Posterior cingulate gyrus (tissue), 11 donors: ENCODE measurements at places on chromosomes 3 and 15.
A peak's percentile ranks its signal among the peaks of the same experiment; 100 is the strongest.

GRCh38 chr3:172478116-172478515 is 29.9 kb upstream of the GHSR start:
- no peak for DNase-seq

- no peak for DNase-seq
Observed at GRCh38 chr15:81450721-81451120, 76.7 kb upstream of the TMC3 start.

DNA sequence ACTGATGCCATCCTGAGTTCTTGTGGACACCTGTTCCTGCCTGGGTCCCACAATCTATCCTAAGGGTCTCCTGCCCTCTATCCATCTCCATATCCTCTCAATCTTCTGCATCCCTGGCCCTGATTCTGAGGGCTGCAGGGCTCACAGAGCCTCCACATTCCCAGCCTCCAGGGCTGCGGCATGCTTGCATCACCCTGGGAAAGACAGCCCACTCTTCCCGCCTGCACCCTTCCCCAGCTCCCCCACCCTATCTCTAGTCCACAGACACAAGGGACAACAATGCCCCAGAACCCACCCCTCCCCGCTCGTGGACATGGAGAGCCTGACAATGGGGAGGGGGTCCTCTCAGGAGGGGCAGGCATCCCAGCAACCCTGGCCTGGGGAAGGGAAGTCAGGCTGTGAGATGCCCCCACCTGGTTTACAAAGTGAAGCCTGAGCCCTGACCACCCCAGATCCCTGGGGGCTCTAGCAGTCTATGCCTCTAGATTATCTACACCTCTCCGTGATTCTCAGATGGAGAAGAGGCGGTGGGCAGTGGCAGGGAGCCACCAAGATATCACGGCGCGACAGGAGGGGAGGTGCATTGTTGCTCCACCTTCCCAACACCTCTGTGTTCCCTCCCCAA is 10.3 kb downstream of the SEMA3G start:
- DNase-seq, result peak; percentile 43

DNA sequence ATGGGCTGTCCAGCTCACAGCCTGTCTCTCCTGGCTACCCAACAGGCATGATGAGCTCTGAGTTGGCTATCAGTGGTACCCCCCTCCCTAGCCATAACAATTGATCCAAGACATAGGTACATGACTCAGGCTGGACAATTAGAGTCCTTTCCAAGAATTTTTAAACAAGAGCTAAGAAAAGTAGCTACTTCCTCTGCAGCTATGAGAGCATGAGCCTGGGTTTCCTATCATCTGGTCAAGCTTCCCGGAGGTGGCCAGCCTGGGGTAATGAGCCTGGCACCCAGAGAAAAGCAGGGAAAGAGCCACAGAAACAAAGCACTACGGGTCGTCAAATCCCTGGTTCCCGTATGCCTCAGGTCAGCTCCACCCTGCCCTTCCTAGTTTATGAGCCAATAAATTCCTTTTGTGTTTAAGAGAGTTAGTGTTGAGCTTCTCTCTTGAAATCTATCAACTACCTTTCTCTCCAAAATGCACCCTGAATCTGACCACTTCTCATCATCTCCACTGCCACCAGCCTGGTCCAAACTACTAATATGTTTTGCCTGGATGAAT is 2.3 kb upstream of the SLC51B start:
- no peak for DNase-seq

- DNase-seq, result no peak
Observed at GRCh38 chr3:151227266-151227806, 24.3 kb upstream of the GPR171 start.

GRCh38 chr15:84595660-84596059 is 5.1 kb upstream of the ZSCAN2 start:
- DNase-seq, result no peak

DNA sequence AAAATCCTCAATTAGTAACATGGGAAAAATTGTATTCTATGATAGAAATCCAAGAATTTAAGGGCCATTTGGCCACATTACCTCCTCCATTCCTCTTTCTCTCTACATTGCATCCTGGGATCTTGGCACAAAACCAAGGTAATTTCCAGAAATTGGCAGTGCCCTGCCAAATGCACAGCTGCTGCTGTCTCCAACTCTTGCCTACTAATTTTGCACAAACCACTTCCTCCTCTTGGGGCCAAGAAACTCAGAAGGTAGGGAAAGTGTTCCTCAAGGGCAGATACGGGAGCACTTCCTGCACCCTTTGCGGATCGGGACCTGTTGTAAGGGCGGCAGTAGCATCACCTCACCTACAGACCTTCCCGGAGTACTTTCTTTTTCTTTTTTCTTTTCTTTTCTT is 57.8 kb downstream of the MAP3K13 start:
- DNase-seq, result no peak

GRCh38 chr15:64464276-64465005 is 4.1 kb downstream of the ZNF609 start:
- DNase-seq, result no peak

DNA sequence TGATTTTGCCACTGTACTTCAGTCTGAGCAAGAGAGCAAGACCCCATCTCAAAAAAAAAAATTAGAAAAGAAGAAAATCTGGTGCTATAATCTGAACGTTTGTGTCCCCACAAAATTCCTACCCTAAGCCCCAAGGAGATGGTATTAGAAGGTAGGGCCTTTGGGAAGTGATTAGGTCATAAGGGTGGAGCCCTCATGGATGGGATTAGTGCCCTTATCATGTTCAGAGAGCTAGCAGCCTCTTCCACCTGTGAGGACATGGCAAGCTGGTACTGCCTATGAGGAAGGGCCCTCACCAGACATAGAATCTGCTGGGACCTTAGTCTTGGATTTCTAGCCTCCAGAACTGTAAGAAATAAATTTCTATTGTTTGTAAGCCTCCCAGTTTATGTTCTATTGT is 50.4 kb upstream of the FLNB start:
- no peak for DNase-seq

GRCh38 chr15:47726399-47726823 is 9.1 kb downstream of the SEMA6D start:
- DNase-seq, result no peak

GRCh38 chr15:71639471-71639870 is 170.9 kb upstream of the NR2E3 start:
- DNase-seq, result no peak

DNA sequence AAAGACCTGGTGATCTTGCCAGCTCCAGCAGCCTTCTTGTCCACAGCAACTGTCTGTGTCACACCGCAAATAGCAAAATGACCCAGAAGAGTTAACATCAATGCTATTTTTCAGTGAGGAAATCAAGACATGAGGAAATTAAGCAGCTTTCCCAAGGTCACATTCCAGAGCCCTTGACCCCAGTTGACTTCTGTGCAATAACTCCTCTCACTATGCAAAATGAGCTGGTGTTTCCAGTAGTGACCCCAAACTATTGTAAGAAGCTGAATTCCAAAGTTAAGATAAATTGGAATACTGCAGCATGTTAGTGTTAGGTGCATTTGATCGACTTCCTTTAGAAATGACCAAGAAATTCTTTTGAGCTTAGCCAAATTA is 172.8 kb upstream of the SNTN start:
- no peak for DNase-seq

- DNase-seq, result no peak
Observed at GRCh38 chr15:67922106-67922675, 82.3 kb upstream of the RNU6-1 start.

DNA sequence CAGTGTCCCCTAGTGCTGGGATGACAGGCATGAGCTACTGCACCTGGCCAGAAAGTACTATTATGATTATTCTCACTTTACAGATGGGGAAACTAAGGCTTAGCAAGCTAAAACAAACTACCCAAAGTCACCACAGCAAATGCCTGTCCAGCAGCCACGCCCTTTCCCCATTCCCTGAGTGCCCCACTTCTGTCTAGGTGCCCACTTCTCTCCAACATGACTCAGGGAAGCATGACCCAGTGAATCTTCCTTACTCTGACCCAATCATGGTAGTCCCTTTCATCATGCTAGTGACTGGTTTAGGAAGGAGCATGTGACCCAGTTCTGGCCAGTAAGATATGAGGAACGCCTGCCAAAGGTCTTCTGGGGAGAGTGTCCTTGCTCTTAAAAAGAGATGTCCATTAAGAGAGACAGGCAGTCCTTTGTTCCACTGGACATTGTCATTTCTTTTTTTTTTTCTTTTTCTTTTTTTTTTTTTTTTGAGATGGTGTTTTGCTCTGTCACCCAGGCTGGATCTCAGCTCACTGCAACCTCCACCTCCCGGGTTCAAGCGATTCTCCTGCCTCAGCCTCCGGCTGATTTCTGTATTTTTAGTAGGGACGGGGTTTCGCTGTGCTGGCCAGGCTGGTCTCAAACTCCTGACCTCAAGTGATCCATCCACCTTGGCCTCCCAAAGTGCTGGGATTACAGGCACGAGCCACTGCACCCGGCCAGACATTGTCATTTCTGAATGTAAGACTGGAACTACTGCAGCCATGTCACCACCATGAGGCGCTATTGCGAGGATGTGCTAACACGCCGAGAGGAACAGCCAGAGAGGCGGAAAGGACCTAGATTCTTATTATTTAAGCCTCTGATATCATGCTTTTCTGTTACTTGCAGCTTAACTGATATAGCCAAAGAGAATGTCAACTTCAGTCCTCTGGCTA is 19.8 kb downstream of the MEGF11 start:
- DNase-seq, result peak; percentile 50

DNA sequence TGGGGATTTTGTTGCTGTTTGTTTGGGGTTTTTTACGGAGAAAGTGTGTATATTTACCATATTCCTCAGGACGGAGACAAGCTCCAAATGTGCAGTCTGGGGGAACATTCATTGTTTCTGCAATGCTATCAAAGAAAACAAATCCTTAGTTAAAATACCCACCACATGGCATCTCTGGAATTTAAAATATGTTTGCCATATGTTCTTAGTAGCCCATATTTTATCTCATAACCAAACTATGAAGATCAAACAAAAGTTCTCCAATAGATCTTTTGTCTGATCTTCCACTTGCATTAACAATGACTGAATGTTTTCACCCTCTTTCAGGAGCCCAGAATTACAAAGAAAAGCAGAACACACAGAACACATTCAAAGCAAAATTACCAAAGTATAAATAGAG is 35.3 kb downstream of the EFHB start:
- DNase-seq, result no peak

- DNase-seq, result no peak
Observed at GRCh38 chr3:67290438-67290837, 292.3 kb downstream of the KBTBD8 start.

GRCh38 chr3:124467980-124468902 is 262.0 kb upstream of the UMPS start:
- DNase-seq, result no peak

GRCh38 chr3:27095553-27096222 is 273.5 kb downstream of the NEK10 start:
- DNase-seq, result no peak

DNA sequence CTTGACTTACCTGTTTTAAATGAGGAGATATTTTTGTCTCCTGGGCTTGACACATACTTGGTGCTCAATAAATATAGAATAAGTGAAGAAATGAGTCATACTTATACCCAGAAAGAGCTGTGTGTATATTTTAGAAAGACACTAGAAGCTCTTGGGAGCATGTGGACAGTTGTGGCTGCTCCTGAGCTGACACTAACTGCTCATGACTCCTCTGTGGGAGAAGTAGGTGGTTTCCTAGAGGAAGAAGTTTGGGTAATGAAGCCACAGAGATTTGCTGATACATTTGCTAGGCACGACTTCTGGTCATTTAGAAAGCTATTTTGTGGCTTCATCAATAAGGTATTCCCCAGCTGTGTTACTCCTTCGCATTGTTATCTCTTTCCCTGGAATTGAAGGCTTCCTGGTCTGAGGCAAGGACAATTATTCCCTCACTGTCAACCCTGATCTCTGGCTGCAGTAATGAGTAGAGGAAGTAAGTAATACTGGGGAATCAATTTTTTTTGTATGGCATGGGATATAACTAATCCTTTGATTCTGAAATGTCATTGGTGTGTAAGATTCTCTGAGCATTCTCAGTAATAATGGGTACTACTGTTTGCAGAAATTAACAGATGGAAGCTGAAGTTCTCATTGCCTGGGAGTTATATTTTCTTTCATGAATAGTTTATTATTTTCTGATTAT is 79.6 kb upstream of the DCBLD2 start:
- DNase-seq, result no peak

GRCh38 chr3:132867956-132868355 is 145.7 kb upstream of the NPHP3 start:
- no peak for DNase-seq

DNA sequence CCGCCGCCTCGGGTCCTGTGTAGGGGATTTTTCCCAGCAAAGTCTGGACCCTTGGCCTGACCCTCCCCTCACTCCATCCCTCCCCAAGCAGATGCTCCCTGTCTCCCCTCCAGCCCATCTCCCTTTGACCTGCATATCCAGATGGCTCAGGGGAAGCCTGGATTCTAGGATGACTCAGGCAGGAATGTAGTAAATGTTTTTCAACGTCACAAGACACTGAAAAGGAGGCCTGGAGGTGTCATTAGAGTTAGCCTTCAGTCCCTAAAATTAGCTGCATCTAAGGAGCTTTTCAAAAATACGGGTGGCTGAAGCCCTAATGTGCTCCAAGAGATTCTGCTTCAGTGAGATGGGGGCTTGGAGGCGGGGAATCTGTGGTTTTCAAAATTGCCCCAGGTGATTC is 7.2 kb downstream of the ACAN start:
- DNase-seq, result no peak

- no peak for DNase-seq
Observed at GRCh38 chr3:57006179-57006657, 54.2 kb upstream of the SPATA12 start.

GRCh38 chr3:187738071-187738330 is 7.3 kb downstream of the BCL6 start:
- DNase-seq, result no peak

DNA sequence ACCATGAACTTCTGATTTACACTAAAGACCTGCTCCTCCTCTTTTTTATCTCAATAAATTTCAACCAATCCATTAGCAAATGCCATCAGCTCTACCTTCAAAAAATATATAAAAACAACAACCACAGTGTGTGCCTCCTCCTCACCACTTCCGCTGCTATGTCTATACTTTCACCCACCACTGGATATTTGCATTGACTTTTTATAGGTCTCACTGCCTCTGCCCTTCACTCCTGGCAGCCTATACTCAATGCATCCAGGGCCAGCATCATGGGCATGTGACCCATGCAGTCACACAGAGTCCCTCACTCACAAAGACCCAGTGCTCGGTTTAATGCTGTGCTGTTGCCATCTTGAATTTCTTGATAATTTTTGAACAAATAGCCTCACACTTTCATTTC is 53.5 kb upstream of the CCDC54 start:
- no peak for DNase-seq

DNA sequence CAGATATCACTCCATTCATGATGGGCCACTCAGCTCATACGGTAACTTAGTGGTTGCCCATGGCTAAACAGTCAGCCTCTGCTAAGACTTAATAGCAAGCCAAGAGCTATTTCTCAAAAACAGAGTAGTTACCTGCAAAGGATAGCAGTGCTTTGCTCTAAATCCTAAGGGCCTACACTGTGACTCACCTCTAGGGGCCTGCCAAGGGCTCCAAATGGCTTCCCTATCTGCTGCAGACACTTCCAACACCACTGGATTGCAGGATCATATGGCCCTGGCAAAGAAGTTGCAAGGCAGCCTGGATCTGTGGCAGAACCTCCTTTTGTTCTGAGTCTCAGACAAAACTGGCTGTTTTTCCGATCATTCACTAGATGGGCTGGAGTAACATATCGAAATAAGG is 17.8 kb downstream of the CGGBP1 start:
- no peak for DNase-seq

GRCh38 chr3:195441992-195442572 is 738 bp downstream of the ACAP2 start:
- DNase-seq, result peak; percentile 88

GRCh38 chr15:96340598-96341512 is 10.4 kb downstream of the NR2F2 start:
- DNase-seq, result no peak

GRCh38 chr3:42535981-42536784 is 33.7 kb downstream of the VIPR1 start:
- DNase-seq, result no peak
